ENCODE measurements at places on chromosomes 12 and 14.

GRCh38 chr14:32296366-32296765 lies 32.7 kb upstream of the AKAP6 start:
- no peak for DNase-seq

DNA sequence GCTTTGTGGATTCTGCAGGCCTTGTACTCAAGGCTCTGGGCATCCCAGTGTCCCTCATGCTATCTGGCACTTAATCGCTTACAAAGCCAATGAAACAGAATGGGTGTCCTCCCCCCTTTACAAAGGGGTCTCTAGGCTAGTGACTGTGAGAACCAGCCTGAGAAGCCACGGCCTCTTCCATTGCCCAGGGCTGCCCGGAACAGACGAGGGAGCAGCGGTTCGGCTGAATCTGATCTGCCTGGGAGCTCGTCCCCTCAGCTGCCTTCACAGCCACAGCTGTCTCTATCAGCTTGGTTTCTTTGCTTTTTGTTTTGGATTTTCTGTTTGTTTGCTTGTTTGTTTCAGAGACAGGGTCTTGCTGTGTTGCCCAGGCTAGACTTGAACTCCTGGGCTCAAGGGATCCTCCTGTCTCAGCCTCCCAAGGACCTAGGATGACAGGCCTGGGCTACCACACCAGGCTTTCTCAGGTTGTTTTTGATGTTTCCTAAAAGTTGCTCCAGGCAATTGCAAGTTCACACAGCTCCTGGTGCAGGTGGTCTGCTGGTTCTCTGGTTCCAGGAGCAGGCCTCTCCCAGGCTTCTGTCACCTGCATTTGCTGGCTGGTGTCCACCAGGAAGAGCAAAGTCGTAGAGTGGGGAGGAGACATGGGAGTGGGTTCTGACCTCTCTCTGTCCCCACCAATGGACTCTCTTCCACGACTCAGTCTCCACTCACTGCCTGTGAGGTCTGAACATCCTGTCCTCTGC lies 10.9 kb upstream of the RIN3 start:
- no peak for DNase-seq

- DNase-seq, result no peak
Observed at GRCh38 chr14:22797017-22797917, 18.0 kb downstream of the SLC7A7 start.

DNA sequence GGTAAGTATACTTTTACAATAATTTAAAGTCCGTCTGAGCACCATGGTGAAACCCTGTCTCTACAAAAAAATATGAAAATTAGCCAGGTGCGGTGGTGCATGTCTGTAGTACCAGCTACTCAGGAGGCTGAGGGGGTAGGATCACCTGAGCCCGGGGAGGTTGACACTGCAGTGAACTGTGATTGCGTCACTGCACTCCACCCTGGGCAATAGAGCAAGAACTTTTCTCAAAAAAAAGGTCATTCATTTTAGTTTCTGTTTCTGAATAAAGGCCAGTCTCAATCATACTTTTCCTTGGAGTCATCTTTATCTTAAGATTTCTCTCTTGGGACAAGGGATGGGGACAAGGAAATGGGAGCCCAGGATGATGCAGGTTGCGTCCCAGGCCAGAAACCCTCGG lies 12.9 kb downstream of the ANKRD13A start:
- DNase-seq, result no peak

GRCh38 chr12:41073633-41074472 lies 114.3 kb upstream of the PDZRN4 start:
- no peak for DNase-seq
